ENCODE measurements at places on chromosomes 3 and 15. TPM values are rescaled to one million over a fixed set of nuclear protein-coding genes. Genes with fewer than 3 reads are reported as not detected.

DNA sequence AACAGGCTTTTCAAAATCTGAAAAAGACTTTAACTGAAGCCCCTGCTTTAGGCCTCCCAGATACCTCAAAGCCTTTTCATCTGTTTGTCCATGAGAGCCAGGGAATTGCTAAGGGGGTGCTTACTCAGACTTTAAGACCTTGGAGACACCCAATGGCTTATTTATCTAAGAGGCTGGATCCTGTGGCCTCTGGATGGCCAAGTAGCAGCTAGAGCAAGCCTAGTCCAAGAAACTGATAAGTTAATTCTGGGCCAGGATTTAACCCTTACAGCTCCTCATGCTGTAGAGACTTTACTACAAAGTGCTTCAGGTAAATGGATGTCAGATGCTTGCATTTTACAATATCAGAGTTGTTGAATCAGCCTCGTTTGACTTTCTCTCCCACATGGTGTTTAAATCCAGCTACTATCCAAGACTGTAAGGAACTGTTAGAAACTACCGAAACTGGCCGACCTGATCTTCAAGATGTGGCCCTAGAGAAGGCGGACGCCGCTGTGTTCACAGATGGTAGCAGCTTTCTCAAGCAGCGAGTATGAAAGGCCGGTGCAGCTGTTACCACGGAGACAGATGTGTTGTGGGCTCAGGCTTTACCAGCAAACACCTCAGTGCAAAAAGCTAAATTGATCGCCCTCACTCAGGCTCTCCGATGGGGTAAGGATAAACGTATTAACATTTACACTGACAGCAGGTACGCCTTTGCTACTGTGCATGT, 3.3 kb downstream of the DET1 start:
- H3K36me3 ChIP-seq, result no peaks in the 10 kb centered on the region
- H3K4me1 ChIP-seq, result no peaks in the 10 kb centered on the region
- no peaks in the 10 kb centered on the region for H3K27me3 ChIP-seq
- no peak overlapping the region for H3K4me3 ChIP-seq
- H3K27ac ChIP-seq, result no peak overlapping the region
- no peak for DNase-seq

GRCh38 chr3:146575636-146576035, 29.5 kb downstream of the PLSCR5 start:
- no peak for DNase-seq
- no peaks in the 10 kb centered on the region for H3K36me3 ChIP-seq
- no peaks in the 10 kb centered on the region for H3K4me1 ChIP-seq
- H3K27me3 ChIP-seq, result no peaks in the 10 kb centered on the region
- H3K27ac ChIP-seq, result no peak overlapping the region

GRCh38 chr15:48856942-48857341, 21.0 kb upstream of the EID1 start:
- no peaks in the 10 kb centered on the region for H3K4me1 ChIP-seq
- DNase-seq, result no peak
- no peaks in the 10 kb centered on the region for H3K27me3 ChIP-seq
- no peaks in the 10 kb centered on the region for H3K36me3 ChIP-seq
- no peak overlapping the region for H3K27ac ChIP-seq

GRCh38 chr3:46433841-46434240, 26.8 kb downstream of the CCRL2 start:
- no peaks in the 10 kb centered on the region for H3K36me3 ChIP-seq
- no peak for DNase-seq
- no peak overlapping the region for H3K4me3 ChIP-seq
- no peaks in the 10 kb centered on the region for H3K4me1 ChIP-seq
- H3K27me3 ChIP-seq, result no peaks in the 10 kb centered on the region

- peak overlapping the region; percentile 52 for H3K27ac ChIP-seq
- H3K27me3 ChIP-seq, result no peaks in the 10 kb centered on the region
- peak; percentile 90 for DNase-seq
These were observed 10.3 kb downstream of the LPP start for GRCh38 chr3:188164248-188164687.

SLC15A2 gene
- polyA plus RNA-seq, result 0.54 TPM

GRCh38 chr3:123678108-123678511, 93.3 kb upstream of the HACD2 start:
- H3K27ac ChIP-seq, result no peak overlapping the region
- no peaks in the 10 kb centered on the region for H3K4me1 ChIP-seq
- H3K36me3 ChIP-seq, result peaks cover 26% of the 10 kb centered on the region
- H3K4me3 ChIP-seq, result no peak overlapping the region
- H3K27me3 ChIP-seq, result no peaks in the 10 kb centered on the region
- DNase-seq, result no peak

- H3K27ac ChIP-seq, result no peak overlapping the region
- no peaks in the 10 kb centered on the region for H3K36me3 ChIP-seq
- no peaks in the 10 kb centered on the region for H3K4me1 ChIP-seq
- H3K4me3 ChIP-seq, result no peak overlapping the region
- no peaks in the 10 kb centered on the region for H3K27me3 ChIP-seq
These were observed 793.0 kb downstream of the MCTP2 start for GRCh38 chr15:95024351-95024750.

All from small intestine (tissue), 16 donors.